ENCODE measurements at places on chromosomes 1 and 21.

GRCh38 chr1:80633947-80634706 lies 1166.6 kb upstream of the ADGRL2 start:
- no peak for DNase-seq

- DNase-seq, result no peak
Measured at GRCh38 chr1:25869909-25870606, 5.5 kb downstream of the PAQR7 start.

- DNase-seq, result no peak
Measured at GRCh38 chr1:37167479-37167878, 133.2 kb upstream of the GRIK3 start.

GRCh38 chr21:16751695-16752474 lies 761.0 kb upstream of the CXADR start:
- DNase-seq, result no peak

- peak; percentile 76 for DNase-seq
Measured at GRCh38 chr1:209769171-209769904, 13.5 kb downstream of the TRAF3IP3 start.

DNA sequence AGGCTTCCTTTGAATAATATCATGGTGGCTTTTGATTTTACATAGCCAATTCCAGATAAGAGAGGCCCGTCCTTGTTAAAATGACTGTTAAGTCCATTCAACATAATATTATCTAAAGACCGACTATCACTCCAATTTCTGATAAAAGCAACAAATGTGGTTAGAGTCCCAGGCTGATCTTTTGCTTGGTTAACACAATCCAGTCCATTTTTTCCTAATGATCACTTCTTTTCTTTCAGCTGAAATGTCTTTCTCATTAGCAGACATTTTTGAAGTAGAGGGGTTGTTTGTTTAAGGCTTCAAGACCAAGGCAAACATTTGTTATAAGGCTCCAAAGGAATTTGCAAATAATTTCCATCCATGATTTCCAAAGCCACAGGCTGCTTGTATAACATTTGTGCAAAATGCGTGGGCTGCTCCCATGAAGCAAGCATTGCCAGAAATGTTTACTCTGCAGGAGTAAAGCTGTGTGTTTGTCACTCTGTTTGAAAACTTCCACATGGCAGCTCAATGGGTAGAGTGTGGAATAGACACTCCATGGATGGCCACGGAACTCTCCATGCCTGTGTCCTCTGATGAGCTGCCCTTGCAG lies 111.5 kb downstream of the PSMG1 start:
- peak; percentile 49 for DNase-seq

- DNase-seq, result no peak
Measured at GRCh38 chr1:16237343-16237830, 404 bp upstream of the CPLANE2 start.

Data from suppressor macrophage (primary cell).